Hippocampal formation (tissue), 2 donors: ENCODE measurements at places on chromosomes 16 and 17.

- no peak for DNase-seq
Measured at GRCh38 chr16:3946604-3947180, 66.2 kb upstream of the CREBBP start.

- no peak for DNase-seq
Measured at GRCh38 chr17:47131761-47132160, 57.3 kb downstream of the CDC27 start.

DNA sequence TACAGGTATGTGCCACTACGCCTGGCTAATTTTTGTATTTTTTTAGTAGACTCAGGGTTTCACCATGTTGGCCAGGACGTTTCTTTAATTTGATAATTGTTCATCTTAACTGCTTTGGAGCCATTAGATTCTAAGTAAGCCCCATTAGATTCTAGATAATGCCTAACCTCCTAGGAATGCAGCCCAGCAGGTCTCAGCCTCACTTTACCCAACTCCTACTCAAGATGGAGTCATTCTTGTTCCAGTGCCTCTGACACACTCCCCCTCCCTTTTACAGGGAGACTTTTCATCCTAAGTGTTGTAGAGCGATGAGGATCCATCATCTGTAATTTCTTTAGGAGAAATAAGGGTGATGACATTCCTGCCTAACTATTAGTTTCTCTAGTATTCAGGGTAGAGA is 23.7 kb upstream of the MILR1 start:
- no peak for DNase-seq

DNA sequence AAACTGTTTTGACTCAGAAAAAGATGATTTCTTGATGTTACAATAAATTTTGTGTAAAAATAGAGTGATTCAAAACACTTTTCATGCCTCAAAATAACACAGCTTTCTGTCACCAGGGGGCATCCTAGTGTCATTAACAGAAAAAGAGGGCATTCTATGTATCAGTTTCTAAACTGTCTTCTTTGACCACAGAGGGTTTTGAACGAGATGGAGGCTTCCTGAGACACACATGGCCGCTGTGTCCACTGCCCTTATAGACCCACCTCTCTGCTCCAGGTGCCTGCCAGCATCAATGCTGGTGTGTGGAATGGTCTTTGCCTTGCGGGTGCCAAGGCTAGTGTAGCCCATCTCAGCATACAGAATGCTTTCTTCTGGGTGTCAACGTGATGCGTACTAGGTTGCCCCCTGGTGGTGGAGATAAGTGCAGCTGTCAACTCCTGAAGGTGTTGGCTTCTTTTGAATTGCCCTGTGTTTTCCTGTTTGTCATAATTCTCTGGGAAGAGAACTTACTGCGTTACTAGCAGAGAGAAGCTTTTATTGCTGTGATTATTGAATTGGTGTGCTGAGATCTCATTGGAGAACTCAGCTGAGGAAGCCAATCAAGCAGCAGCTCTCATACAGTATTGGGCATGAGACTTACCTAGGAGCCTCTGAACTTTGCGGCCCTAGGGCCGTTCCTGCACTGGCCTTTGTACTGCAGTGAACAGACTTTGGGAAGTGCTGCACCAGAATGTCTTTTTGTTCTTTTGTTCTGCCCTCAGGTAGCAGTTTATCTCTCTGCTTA is 38.6 kb downstream of the USP10 start:
- peak; percentile 70 for DNase-seq

GRCh38 chr16:89607453-89607852 is 6.0 kb upstream of the DPEP1 start:
- no peak for DNase-seq

DNA sequence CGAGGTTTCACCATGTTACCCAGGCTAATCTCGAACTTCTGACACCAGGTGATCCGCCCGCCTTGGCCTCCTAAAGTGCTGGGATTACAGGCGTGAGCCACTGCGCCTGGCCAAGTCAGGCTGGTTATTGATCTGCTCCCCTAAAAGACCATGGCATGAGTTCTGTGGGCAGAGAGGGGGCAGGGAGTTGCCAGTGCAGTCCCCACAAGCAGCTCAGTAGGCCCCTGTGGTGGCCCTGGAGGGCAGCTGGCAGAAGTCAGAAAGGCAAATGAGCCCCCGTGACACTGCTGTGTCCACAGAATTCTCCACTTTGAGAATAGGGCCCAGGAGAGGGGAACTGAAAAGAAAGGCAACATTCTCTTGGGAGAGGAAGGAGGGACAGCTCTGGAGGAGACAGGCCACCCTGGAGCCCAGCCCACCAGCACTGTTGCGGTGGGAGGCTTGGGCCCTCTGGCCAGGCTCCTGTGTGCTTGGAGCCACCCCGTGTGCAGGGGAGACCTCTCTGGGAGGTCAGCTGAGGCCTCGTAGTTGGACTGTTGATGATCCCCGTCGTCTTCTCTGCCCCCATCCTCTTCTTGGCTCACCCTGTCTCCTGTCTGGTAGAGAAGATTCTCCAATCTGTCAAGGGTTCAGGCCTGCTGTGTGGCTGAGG is 2.1 kb upstream of the AMDHD2 start:
- no peak for DNase-seq

GRCh38 chr16:89325861-89326471 is 108.5 kb downstream of the ZNF778 start:
- peak; percentile 53 for DNase-seq

DNA sequence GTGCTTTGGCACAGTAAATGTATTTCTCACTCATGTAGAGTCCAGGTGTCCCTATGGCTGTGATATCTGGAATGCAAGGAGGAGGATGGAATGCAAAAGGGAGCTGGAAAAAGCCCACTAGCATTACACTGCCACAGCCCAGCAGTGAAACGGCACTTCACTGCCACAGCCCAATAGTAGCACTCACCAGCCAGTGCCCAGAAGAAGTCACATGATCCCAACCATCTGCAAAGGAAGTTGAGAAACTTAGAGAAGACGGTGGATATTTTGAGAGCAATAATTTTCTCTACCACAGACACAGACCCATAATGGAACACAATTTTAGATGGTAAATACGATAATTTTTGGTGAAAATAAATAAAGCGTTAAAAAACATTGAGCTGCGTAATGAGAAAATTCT is 51.8 kb downstream of the C16orf82 start:
- DNase-seq = no peak
